CD4-positive, alpha-beta T cell (primary cell): ENCODE measurements at places on chromosomes 1 and 21.

DNA sequence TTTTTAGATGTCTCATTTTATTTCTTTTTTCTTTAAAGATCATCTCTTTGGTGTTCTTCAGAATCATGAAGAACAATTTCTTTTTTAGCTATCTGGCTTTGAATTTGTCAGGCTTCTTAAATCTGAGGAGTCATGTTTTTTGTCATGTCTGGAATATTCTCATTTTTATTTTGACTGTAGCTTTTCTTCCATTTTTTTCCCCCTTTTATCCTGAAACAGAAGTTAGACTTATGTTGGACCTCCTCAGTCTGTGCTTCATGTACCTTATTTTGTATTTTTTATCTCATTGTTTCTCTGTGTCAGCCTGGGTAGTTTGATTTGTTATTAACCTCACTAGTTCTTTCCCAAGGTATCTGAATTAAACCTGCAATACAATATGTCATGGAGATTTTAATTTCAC, 319.2 kb upstream of the ADGRL4 start:
- no peak for DNase-seq

DNA sequence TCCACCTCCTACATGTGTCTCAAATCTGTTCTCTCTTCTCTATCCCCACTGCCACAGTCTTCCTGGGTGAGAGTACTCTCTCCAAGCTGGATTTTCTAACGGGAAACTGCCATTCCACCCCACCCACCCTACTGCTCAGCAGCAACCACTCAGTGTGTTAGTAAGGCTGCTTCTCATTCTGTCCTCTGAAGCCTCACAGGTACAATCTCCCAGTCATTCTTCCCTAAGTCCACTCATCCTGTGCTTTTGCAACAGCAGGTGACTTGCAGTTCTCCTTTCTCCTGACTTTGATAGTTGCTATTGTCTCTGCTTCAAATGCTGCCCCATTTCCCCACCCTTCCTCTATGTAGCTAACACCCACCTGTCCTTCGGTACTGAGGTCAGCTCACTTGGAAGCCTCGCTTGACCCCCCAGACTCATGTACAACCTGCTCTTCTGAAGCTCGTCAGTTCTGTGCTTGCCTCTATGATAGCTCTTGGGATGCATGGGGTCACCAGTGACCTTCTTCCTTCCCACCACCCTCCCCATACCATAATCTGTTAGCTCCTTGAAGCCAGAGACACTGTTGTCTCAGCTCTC, 188.9 kb downstream of the RRAGC start:
- DNase-seq = no peak

- DNase-seq = peak; percentile 86
Measured at GRCh38 chr1:226939438-226940028, 561 bp upstream of the COQ8A start.

DNA sequence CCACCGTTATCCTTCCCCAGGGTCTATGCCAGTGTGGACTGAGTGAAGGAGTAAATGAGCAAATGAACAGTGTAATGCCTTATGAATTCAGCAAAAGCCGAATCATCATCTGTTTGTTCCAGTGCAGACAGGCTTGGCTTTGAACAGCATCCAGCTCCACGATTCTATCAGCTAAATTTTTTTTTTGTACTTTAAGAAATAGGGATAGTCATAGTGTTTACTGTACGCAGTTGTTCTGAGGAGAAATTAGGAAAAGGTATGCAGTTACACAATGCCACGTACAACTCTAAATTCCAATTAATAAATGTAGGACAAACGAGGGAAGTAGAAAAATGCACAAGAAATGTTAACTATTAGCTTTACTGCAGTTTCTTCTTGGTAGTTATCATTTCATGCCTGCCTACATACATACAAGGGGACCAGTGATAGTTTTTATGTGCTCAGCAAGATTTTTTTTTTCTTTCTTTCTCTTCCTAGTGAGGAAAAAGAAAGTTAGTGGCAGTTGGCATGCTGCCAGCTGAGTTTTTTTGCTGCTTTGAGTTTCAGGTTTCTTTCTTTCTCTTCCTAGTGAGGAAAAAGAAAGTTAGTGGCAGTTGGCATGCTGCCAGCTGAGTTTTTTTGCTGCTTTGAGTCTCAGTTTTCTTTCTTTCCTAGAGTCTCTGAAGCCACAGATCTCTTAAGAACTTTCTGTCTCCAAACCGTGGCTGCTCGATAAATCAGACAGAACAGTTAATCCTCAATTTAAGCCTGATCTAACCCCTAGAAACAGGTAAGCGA, at the start of gene IFI44L:
Gene IFI44L (plus strand): TSS at position 646 of the 777 bp plus-strand sequence. CDS start 7,468 bp downstream, outside the sequence.
- peak; percentile 79 for DNase-seq

GRCh38 chr1:151619489-151620093, 7.7 kb downstream of the SNX27 start:
- DNase-seq = no peak
